ENCODE measurements at places on chromosomes 3 and 15.

DNA sequence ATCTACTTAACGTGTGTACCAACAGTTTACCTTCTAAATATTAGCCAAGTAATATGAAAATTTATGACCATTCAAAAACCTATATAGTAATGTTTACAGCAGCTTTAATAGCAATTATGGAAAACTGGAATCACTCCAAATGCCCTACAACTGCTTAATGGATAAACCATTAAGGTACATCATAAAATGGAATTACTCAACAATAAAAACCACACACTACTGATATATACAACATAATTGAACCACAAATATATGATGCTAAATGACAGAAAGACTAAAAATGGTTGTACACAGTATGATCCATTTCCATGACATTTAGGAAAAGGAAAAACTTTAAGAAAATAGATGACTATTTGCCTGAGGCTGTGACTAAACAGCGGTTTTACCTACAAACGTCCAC is 467.1 kb upstream of the EPHA6 start:
- DNase-seq = no peak

GRCh38 chr3:73046195-73046594 is 15.3 kb upstream of the EBLN2 start:
- DNase-seq = no peak

- DNase-seq = no peak
These were observed 84.9 kb downstream of the TRIM42 start for GRCh38 chr3:140762746-140763145.

GRCh38 chr3:100359035-100359434 is 24.5 kb downstream of the NIT2 start:
- DNase-seq = no peak

DNA sequence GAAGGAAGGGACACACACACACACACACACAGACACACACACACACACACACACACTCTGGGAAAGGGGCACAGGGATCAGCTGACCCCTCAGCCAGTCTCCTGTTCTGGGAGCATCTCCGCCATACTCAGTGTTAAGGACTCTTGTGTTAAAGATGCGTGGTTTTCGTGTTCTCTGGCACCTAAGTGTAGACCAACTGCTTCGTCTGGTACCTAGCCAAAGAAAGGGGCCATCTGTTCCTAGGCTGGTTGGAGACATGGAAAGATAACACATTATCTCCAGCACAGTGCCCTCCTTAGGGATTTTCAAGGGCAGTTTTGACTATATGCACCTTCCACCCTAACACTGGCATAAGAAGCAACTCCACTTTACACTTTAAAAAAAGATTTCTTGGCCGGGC is 65.1 kb downstream of the EPHB1 start:
- DNase-seq = no peak

DNA sequence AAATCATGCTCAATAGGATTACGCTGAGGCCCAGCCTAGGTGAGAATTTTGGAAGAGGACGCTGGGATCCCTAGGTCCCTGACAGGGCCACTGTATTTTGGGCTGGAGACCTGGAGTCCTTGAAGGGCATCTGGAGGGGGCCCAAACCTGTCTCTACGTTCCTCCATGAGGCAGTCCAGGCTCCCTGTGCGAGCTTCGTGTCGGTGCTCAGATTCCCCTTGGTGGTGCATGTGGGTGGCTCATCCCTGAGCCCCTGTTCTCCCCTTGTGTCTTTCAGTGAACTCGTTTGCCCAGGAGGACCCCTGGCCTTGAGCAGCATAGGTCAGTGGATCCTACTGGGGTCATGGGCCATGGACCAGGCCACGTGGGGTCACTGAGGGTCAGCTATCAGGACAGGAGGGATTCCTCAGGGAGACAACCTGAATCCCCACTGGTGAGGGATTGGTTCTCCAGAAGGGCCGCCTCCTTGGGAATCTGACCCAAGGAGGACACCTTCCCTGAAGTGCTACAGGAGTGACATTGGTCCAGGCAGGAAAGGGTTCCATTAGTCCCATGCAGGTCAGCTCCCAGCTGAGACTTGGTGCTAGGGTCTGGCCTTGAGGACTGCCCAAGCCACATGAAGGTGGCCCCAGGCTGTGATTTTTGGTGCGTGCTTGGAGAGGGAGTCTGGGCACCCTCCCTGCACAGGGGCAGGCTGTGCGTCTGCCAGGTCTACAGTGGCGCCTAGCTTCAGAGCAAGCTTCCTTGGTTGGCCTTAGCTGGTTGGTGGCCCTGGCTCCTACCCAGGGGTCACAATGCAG is 229.8 kb downstream of the SNRPN start:
- DNase-seq = no peak

- DNase-seq = no peak
These were observed 327.6 kb downstream of the GRM7 start for GRCh38 chr3:7188551-7188950.

GRCh38 chr15:44662478-44663409 is 718 bp downstream of the SPG11 start:
- DNase-seq = peak; percentile 75

GRCh38 chr3:20680990-20681628 is 495.1 kb upstream of the SGO1 start:
- DNase-seq = no peak

DNA sequence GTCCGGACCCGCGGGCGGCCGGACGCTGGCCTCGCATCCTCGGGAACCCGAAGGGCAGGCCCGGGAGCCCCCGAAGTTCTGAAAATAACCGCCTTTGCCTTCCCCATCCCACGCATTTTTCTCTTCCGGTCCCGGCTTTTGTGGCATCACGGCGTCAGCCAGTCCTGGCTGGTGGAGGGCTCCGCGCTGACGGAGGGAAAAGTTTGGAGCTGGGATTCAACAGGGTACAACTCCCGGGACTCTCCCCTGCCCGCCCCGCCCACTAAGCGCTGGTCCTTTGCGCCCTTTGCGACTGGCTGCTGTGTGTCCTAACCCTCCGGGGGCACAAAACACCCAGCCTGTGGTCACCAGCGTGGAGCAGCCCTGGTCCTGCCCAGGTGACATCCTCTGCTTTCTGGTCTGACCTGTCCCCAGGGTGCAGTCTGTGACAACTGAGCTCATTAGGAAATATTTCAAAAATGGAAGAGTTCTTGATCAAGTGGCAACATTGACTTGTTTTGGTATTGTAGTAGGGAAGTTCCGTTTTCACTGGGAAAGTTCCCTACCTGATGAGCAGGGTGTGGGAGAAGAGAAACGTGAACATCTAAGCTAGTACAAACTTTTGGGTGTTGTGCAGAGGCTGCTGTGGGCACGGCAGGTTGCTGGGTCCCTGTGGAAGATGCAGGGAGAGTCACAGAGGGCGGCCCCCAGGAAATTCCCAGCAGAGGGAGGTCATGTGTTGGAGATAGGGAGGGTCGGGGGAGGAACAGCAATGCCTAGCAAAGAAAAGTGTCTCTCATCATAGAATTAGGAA is 775 bp downstream of the ARNT2 start:
- no peak for DNase-seq

- no peak for DNase-seq
These were observed 5.4 kb upstream of the SLC6A6 start for GRCh38 chr3:14397046-14397445.

DNA sequence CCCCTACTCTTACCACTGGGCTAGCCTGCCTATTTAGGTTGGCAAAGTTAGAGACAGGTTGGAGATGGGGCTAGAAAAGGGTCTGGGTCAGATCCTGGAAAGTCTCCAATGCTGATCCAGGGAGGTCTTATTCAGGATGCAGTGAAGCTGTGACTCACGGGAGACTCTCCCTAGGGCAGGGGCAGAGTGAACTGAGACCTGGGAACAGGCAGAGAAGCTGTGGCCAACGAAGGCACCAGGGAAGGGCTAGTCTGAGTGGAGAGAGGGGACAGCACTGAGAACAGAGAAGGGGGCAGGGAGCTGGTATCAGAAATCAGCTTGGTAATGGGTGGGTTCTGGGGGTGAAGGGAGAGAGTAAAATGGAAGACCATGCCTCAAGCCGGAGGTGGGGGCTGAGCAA is 2.2 kb downstream of the LTF start:
- DNase-seq = no peak

Data from stimulated activated CD8-positive, alpha-beta memory T cell treated with anti-CD3 and anti-CD28 coated beads, Interleukin-4, amount 100 ng/mL, for 1 hour (primary cell).